ENCODE measurements at places on chromosomes 2 and 18. TPM values are rescaled to one million over a fixed set of nuclear protein-coding genes. Genes with fewer than 3 reads are reported as not detected.

The DSC1 gene
- not detected for total RNA-seq

The PTPN18 gene
- 28.1 TPM for total RNA-seq

The ALPG gene
- not detected for total RNA-seq

The ALPP gene
- not detected for total RNA-seq

The HOXD3 gene
- 18.0 TPM for total RNA-seq

The TACR1 gene
- total RNA-seq: not detected
